Activated T-cell treated with anti-CD3 and anti-CD28 coated beads for 1 hour (primary cell): ENCODE measurements at places on chromosomes 1 and 21.
A peak's percentile ranks its signal among the peaks of the same experiment; 100 is the strongest.

GRCh38 chr1:89104147-89104546 lies 21.8 kb downstream of the GBP2 start:
- DNase-seq, result no peak

DNA sequence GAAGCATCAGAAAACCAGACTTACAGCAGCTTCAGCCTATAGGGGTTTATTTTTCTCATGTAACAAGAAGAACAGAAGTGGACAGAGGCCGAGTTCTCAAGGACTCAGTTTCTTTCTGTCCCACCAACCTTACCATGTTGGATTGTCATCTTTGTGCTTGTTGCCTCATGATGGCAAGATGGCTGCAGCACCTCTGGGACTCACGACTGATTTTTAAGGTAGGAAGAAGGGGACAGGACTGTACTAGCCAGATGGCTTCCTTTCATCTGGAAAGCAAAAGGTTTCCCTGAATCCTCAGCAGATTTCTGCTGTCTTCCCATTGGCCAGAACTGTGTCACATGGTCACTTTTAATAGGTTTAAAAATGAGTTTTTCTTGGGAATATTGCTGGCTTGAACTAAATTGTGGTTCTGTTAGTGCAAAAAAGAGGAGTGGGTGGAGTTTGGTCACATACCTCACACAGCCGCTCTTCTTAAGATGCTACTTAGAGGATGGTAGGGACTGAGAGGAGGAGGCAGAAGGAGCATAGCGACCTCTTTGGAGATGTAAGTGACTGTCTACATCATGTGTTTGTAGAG lies 48.1 kb upstream of the ENAH start:
- no peak for DNase-seq

DNA sequence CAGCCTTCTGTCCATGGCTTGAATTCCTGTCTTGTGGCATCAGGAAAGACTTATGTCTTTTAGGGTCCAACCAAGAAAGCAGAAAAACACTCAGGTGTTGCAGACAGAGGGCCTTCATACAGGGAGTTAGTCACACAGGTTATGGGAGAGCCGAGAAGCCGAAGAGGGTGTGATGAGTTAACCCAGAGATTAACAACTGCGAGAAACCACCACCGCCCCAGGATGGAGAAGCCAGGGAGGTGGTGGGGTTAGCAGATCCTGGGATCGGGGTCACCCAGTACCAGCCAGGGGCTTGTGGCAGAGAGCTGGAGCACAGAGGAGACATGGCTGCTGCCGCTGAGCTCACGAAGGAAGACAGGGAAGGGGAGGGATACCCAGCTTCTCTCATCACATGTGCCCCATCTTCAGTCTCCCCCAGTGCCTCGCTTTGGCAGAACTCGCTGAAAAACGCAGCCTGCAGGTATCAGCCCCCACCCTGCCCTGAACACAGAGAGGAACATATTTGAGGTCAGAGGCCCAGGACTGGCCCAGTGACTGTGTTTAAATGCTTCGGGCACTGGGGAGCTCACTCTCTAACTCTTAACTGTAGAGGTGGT lies 58.7 kb downstream of the RUNX3 start:
- no peak for DNase-seq

DNA sequence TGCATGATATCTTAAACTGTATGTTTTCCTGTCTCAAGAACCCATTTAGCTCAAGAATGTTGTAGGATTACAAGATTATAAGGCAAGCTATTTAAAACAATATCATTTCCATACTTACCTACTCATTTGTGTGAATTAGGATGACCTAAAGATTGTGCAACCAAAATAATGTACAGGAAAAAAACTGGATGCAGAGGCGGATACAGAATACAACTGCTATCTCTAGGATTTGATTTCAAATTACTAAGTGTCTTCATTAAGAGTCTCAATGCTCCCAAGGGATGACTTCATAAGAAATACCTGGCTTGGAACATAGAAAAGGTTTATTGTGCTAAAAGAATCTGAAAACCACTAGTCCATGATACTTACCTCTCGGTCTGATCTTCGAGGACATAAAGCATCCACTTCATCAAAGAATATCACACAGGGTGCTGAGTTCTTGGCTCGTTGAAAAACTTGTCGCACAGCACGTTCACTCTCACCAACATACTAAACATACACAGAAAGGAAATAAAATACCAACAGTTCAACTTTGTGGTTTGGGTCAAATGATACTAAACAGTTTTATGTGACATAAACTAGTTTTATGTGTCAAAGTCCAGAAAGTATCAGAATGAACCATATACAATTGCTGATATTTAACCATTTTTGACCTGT lies 54.9 kb downstream of the NVL start:
- no peak for DNase-seq

DNA sequence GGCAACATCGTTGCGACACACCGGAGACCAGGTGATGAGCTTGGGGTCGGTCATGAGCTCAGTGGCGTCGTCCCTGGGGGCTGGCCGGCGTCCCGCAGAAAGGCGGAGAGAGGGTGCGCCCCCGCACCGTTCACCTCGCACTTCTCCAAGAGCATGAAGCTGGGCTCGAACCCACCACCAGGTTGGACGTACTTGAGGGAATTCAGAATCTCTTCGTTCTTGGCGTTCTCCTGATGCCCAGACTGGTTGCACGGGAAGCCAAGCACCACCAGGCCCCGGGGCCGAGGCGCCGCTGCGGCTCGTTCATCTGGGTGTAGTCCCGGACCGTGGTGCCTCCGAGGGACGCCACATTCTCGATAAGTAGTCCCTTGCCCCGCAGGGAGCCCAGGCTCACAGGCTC lies 176.6 kb upstream of the ADAMTS5 start:
- no peak for DNase-seq

DNA sequence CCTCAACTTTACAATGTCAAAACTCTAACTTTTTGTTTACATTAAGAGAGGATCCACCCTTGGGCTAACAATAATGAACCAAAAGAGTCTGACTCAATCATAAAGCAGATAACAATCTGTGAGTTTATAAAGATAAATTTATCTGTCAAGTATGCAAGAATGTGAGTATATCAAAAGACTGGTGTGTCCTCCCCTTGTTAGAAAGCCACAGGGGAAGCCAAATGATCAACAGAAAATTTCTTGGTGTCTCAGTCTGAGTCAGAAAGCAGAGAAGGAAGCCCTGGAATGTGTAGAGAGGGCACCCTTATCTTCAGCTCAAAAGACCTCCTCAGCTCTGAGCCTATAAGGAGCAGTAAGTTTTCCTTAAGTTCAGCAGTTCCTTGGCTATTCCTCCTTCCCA lies 13.9 kb upstream of the PDIK1L start:
- no peak for DNase-seq

DNA sequence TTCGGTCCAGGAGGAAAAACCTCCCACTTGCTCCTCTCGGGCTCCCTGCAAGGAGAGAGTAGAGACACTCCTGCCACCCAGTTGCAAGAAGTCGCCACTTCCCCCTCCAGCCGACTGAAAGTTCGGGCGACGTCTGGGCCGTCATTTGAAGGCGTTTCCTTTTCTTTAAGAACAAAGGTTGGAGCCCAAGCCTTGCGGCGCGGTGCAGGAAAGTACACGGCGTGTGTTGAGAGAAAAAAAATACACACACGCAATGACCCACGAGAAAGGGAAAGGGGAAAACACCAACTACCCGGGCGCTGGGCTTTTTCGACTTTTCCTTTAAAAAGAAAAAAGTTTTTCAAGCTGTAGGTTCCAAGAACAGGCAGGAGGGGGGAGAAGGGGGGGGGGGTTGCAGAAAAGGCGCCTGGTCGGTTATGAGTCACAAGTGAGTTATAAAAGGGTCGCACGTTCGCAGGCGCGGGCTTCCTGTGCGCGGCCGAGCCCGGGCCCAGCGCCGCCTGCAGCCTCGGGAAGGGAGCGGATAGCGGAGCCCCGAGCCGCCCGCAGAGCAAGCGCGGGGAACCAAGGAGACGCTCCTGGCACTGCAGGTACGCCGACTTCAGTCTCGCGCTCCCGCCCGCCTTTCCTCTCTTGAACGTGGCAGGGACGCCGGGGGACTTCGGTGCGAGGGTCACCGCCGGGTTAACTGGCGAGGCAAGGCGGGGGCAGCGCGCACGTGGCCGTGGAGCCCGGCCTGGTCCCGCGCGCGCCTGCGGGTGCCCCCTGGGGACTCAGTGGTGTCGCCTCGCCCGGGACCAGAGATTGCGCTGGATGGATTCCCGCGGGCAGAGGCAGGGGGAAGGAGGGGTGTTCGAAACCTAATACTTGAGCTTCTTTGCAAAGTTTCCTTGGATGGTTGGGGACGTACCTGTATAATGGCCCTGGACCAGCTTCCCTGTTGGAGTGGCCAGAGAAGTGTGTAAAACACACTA lies 45.3 kb downstream of the MRPL39 start:
- DNase-seq, result peak; percentile 47

GRCh38 chr1:107327446-107327845 lies 186.6 kb downstream of the NTNG1 start:
- DNase-seq, result no peak

- DNase-seq, result no peak
These were observed 380.0 kb downstream of the HHIPL2 start for GRCh38 chr1:222167896-222168295.

- no peak for DNase-seq
These were observed 39.4 kb upstream of the EPS15 start for GRCh38 chr1:51558375-51558924.

DNA sequence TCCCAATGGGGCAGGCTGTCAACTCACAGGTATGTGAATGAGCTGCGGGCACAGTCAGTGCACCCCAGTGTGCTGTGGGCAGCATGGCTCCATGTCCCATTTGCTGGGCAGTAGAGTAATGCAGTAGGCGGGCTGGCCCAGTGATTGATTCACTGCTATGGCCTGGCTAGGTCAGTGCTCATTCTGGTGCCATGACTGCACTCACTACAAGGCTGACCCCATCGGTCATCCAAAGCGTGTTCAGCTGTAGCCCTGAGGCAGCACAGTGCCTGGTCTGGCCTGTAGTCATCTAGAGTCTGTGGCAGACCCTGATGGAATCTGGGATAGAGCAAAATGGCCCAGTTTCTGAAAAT lies 7.4 kb downstream of the HYI start:
- DNase-seq, result no peak

DNA sequence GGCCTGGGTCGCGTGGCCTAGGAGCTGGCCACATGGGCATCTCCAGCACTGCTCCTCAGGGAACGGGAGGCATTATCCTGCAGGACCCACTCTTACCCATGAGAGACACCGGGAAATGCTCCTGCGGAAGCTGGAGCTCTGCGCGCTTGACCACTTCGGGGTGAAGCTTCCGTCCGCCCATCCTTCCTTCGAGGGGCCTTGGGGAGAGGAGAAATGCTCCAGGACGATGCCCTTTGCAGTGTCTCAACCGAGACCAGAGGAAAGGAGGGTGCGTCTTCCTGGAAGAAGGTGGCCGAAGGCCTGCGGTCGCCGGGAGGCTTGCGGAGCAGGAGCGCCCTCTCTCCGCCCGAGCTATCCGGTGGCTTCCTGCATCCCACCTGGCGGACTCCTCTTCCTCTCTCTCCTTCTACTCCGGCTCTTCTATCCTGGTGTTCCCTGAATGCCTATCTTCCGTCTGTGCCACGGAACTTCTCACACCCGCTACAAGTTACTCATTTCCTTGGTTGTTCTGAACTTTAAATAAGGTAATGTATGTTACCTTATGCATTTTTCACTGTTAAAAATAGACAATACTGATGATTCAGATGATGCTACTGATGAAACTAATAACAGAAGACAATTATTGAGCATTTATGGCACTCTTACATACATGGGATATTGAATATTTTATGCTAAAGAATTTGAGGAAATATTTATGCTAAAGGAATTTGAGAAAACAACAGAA lies 91.4 kb downstream of the PRKAB2 start:
- no peak for DNase-seq

DNA sequence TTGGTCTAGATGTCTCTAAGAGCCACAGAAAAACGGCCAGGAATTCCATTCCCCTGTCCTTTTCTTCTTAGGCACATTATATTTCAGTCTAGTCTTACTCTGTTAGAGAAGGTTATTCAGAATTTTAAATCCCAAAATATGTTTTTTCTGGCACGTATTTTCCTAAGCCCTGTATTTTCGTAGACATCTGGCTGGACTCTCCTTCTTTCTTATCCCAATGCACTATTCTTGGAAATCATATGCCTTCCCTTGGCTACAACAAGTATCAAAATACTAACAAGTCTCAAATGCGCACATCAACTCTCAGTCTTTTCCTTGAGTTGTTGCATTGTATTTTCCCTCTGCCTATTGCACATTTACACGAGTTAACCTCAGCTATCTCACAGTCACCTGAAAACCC lies 96.2 kb downstream of the DPYD start:
- DNase-seq, result no peak

DNA sequence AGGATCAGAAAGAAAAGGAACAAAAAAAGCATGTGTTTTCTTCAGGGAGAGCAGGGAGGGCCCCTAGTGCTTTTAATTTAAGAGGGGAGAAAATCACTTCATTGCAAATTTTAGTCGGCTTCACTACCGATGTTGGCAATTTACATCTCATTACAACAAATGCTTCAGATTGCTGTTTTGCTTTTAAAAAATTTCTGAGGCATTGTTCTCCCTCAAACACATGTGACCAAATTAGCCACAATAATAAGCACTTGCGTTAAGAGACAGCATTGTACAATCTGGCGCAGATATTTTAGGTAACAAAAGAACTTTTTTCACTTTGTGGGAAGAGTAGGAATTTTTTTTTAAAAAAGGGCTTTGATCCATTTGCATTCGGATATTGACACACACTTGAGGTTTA lies 29.8 kb downstream of the BEND5 start:
- DNase-seq, result no peak

DNA sequence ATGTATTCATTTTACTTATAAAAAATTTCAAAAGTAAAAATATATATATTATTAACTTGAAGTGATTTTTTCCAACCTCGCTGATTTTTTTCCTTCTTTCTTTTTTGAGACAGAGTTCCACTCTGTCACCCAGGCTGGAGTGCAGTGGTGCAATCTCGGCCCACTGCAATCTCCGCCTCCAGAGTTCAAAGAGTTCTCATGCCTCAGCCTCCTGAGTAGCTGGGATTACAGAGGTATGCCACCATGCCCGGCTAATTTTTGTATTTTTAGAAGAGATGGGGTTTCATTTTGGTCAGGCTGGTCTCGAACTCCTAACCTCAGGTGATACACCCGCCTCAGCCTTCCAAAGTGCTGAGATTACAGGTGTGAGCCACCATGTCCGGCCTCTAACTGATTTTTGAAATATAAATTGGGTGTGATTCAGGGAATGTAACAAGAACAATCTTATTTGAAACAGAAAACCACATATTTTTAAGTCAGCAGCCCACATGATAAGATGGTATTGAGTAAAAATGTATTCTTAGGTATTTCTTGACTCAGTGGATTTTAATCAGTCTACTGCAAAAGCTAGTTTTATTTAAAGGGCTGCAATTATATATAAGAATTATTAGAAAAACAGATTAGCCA lies 30.0 kb downstream of the ZBTB8B start:
- no peak for DNase-seq

DNA sequence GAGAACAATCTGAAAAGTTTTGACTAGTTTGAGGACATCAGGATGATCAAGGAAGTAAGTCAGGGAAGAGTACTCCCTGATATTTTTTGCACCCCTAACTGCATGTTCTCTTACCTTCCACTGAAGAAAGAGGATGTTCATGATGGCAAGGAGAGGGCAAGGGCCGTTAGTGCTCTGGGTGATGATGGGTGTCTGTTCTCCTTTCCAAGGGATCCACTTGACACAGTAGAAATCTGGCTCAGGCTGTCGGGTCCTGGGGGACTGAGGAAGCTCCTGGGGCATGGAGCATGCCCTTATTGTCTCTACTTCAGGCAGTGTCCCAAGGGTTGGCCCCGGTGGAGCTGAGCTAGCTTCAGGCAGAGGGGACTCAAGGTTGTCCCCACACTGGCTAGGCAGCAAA lies 4.7 kb downstream of the MINDY1 start:
- DNase-seq, result no peak
